Aorta (tissue), 5 donors: ENCODE measurements at places on chromosomes 2 and 18. TPM values are rescaled to one million over a fixed set of nuclear protein-coding genes. Genes with fewer than 3 reads are reported as not detected.
A peak's percentile ranks its signal among the peaks of the same experiment; 100 is the strongest.

DNA sequence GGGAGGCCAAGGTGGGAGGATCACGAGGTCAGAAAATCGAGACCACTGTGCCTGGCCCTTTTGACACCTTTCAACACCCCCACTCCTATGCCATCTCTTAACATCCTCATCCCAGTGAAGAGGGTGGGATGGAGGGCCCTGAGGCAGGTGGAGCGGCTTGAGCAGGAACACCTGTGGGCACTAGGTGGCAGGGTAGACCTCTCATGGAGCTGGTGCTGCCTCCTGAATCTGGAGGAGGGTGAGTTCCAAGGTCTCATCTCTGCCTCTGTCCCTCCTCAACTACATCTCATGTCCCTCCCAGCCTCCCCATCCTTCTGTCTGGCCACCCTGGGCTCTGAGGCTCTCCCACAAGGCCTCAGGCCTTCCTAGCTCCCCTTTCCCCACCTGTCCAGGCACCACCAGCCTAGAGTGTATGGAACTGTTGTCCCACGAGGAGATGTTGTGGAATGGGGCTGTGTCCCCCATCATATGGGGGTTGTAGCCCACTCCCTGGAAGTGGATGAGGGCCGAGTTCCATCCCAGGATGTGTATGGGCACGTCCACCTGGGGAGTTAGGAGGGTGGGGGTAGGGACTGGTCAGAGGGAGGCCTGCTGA is 17.0 kb upstream of the CRYBA2 start:
- no peaks in the 10 kb centered on the region for H3K4me1 ChIP-seq
- no peak for DNase-seq
- H3K27ac ChIP-seq = no peak overlapping the region
- H3K36me3 ChIP-seq = no peaks in the 10 kb centered on the region
- H3K27me3 ChIP-seq = no peaks in the 10 kb centered on the region

- H3K27ac ChIP-seq = no peak overlapping the region
- H3K4me1 ChIP-seq = no peaks in the 10 kb centered on the region
- no peaks in the 10 kb centered on the region for H3K36me3 ChIP-seq
- no peak for DNase-seq
- H3K4me3 ChIP-seq = no peak overlapping the region
These were observed 299.8 kb downstream of the LRATD1 start for GRCh38 chr2:14932285-14932684.

GRCh38 chr18:23932385-23933067 is 82.0 kb upstream of the TTC39C start:
- no peak for DNase-seq
- no peaks in the 10 kb centered on the region for H3K36me3 ChIP-seq
- H3K27ac ChIP-seq = no peak overlapping the region
- H3K27me3 ChIP-seq = no peaks in the 10 kb centered on the region

GRCh38 chr18:56823986-56824565 is 172.9 kb downstream of the WDR7 start:
- H3K4me1 ChIP-seq = no peaks in the 10 kb centered on the region
- no peaks in the 10 kb centered on the region for H3K36me3 ChIP-seq
- no peak for DNase-seq
- H3K27me3 ChIP-seq = no peaks in the 10 kb centered on the region
- no peak overlapping the region for H3K4me3 ChIP-seq
- no peak overlapping the region for H3K27ac ChIP-seq

DNA sequence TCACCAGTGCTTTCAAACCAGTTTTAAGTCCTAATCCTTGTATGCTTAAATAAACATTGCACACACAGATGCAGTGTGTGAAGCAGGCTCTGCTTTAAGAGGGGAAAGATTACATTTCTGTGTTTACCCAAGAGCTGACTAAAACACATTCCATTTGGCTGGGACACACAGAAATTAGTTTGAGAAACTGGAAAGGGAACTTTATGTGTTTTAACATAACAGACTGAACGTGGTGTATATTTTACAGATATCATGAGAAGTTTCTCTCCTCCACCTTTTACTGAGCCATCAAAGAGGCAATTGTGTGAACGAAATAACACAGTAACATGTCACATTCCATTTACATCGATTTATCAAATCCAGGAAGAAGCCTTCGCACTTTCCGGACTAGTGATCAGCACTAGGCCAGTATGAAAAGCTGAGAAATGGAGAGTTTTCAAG is 121.8 kb downstream of the MAIP1 start:
- H3K36me3 ChIP-seq = no peaks in the 10 kb centered on the region
- no peaks in the 10 kb centered on the region for H3K27me3 ChIP-seq
- no peak overlapping the region for H3K4me3 ChIP-seq

DNA sequence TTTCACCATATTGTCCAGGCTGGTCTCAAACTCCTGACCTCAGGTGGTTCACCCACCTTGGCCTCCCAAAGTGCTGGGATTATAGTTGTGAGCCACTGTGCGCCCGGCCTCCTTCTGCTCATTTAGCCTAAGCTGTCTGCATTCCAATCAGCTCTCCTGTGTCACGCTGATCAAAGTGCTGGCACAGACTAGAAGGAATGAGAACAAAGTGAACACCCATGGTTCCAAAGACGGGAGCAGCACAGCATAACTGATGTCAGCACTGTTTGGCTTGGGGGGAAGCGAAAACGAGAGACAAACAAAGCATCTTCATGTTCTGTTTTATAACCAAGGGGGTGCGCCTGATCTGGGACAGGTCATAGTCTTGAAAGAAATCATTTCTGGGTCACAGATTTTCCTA is 43.3 kb downstream of the DIPK1C start:
- H3K27ac ChIP-seq = no peak overlapping the region
- no peaks in the 10 kb centered on the region for H3K27me3 ChIP-seq
- DNase-seq = peak; percentile 32
- no peaks in the 10 kb centered on the region for H3K4me1 ChIP-seq
- H3K36me3 ChIP-seq = no peaks in the 10 kb centered on the region

GRCh38 chr2:75736276-75736675 is 25.6 kb upstream of the GCFC2 start:
- H3K27ac ChIP-seq = no peak overlapping the region
- H3K27me3 ChIP-seq = no peaks in the 10 kb centered on the region
- no peaks in the 10 kb centered on the region for H3K4me1 ChIP-seq
- no peak overlapping the region for H3K4me3 ChIP-seq

- no peaks in the 10 kb centered on the region for H3K27me3 ChIP-seq
- no peaks in the 10 kb centered on the region for H3K36me3 ChIP-seq
- H3K4me3 ChIP-seq = no peak overlapping the region
- no peak for DNase-seq
These were observed 155.2 kb upstream of the COL3A1 start for GRCh38 chr2:188819011-188819410.

GRCh38 chr2:108594982-108595464 is 60.8 kb downstream of the LIMS1 start:
- H3K4me1 ChIP-seq = peaks cover 2% of the 10 kb centered on the region
- no peaks in the 10 kb centered on the region for H3K36me3 ChIP-seq
- DNase-seq = no peak

DNA sequence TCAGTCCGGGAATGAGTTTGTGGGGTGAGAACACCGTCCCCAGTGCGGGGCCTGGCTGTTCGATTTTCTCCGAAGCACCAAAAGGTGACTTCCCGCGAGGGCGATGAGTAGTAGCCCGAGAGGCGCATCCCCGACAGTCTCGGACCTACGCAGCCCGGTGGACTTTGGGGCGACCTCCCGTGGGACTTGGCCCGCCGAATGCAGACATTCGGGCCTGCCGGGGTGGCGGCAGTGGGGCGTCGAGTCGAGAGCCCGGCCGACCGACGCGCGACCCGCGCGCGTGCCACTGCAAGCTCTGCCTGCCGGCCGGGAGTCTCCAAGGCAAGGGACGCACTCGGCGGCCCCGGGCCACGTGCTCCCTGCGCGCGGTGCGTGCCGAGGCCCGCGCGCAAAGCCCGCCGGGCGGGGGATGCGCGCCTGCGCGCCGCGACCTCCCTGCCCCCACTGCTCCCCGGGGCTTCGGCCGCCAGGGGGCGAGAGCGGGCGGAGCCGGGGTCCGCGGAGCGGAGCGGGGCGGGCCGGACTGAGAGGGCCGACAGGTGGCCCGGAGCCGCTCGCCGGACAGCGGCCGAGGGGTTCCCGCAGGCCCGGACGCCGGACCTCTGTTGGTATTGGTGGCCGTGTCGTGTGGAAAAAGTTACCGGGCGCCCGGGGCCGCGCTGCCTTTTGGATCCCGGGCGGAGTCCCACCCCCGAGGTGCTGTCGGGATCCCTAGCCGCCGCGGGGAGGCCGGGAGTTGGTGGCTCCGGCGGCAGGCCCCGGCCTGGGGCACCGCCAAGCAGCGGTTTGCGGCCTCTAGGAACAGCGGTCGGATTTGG is 1.9 kb downstream of the PTMA start:
- no peaks in the 10 kb centered on the region for H3K4me1 ChIP-seq
- no peaks in the 10 kb centered on the region for H3K27me3 ChIP-seq
- peaks cover 3% of the 10 kb centered on the region for H3K36me3 ChIP-seq
- DNase-seq = peak; percentile 87
- H3K4me3 ChIP-seq = peak overlapping the region; percentile 75
- peak overlapping the region; percentile 90 for H3K27ac ChIP-seq

- H3K4me3 ChIP-seq = no peak overlapping the region
- H3K27ac ChIP-seq = no peak overlapping the region
- H3K36me3 ChIP-seq = no peaks in the 10 kb centered on the region
- H3K27me3 ChIP-seq = no peaks in the 10 kb centered on the region
- DNase-seq = no peak
These were observed 55.1 kb downstream of the MAP3K20 start for GRCh38 chr2:173130496-173131465.

- H3K36me3 ChIP-seq = no peaks in the 10 kb centered on the region
- DNase-seq = no peak
- no peaks in the 10 kb centered on the region for H3K27me3 ChIP-seq
These were observed 98.8 kb downstream of the KLHL29 start for GRCh38 chr2:23483791-23484190.

- H3K36me3 ChIP-seq = no peaks in the 10 kb centered on the region
- no peaks in the 10 kb centered on the region for H3K4me1 ChIP-seq
- DNase-seq = no peak
- no peaks in the 10 kb centered on the region for H3K27me3 ChIP-seq
- H3K4me3 ChIP-seq = no peak overlapping the region
These were observed 442.9 kb downstream of the KCNJ3 start for GRCh38 chr2:155141418-155141817.

DNA sequence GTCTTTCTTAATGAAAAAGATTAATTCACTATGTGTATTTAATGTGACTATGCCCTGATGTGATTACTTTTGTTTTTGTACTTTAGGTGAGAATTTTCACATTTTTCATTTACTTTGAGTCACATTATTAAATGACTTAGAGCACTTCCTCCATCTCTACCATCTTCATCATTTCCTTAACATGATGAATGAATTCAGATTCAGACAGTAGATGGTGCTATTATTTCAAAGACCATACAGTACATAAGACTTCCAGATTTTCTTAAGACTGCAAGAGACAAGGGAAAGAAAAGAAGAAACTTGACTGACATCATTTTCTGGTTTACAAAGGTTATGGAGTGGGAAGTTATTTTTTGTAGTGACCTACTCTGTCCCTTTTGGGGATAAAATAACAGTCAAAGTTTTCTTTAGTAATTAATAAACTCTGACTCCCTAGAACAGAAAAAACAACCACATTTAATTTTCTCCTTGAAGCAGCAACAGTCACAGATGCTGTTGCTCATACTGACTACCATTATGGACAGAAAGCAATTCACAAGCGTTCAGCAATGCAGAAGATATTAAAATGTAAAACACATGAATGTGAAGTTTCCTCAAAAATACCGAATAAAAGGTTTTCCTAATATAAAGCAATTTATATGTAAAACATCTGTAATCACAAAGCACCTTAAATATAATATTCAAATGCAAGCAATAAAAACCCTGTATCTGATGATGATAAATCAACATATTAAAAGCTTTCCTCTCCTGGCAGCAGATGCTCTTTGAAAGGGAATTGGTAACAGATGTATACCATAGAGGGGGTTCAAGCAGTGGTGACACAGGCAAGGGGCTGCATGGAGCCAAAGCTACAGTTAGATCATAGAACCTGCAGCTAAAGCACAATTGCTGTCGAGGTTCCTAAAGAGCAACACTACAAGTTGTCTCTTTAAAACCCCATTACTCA is 1010.9 kb upstream of the NXPH2 start:
- H3K36me3 ChIP-seq = no peaks in the 10 kb centered on the region
- H3K27me3 ChIP-seq = no peaks in the 10 kb centered on the region
- DNase-seq = no peak
- no peak overlapping the region for H3K27ac ChIP-seq
- H3K4me3 ChIP-seq = no peak overlapping the region
- H3K4me1 ChIP-seq = no peaks in the 10 kb centered on the region

GRCh38 chr2:107132070-107132469 is 246.1 kb upstream of the ST6GAL2 start:
- no peaks in the 10 kb centered on the region for H3K36me3 ChIP-seq
- no peak for DNase-seq
- H3K27ac ChIP-seq = no peak overlapping the region
- H3K4me1 ChIP-seq = no peaks in the 10 kb centered on the region
- H3K27me3 ChIP-seq = no peaks in the 10 kb centered on the region

- no peaks in the 10 kb centered on the region for H3K4me1 ChIP-seq
- H3K36me3 ChIP-seq = no peaks in the 10 kb centered on the region
- no peak for DNase-seq
- no peak overlapping the region for H3K4me3 ChIP-seq
- H3K27ac ChIP-seq = no peak overlapping the region
- H3K27me3 ChIP-seq = no peaks in the 10 kb centered on the region
These were observed 16.6 kb downstream of the KCTD1 start for GRCh38 chr18:26531605-26532298.

- no peaks in the 10 kb centered on the region for H3K36me3 ChIP-seq
- DNase-seq = no peak
- no peak overlapping the region for H3K27ac ChIP-seq
- no peaks in the 10 kb centered on the region for H3K27me3 ChIP-seq
These were observed 263.8 kb downstream of the LOXHD1 start for GRCh38 chr18:46393230-46393629.

GRCh38 chr2:43073401-43073825 is 153.0 kb downstream of the ZFP36L2 start:
- H3K4me3 ChIP-seq = no peak overlapping the region
- H3K4me1 ChIP-seq = no peaks in the 10 kb centered on the region
- H3K36me3 ChIP-seq = no peaks in the 10 kb centered on the region
- DNase-seq = peak; percentile 70
- H3K27me3 ChIP-seq = no peaks in the 10 kb centered on the region

Gene CCDC141
- 3.9 TPM for total RNA-seq

Gene TMEM198
- total RNA-seq = 1.7 TPM

Gene CPO
- total RNA-seq = 0.58 TPM

Gene REG3A
- total RNA-seq = 8.3 TPM

Gene SAG
- not detected for total RNA-seq

Gene CNGA3
- not detected for total RNA-seq

Gene SERPINB4
- not detected for total RNA-seq

Gene C1QL2
- not detected for total RNA-seq
